ENCODE measurements at places on chromosomes 13 and 19. TPM values are rescaled to one million over a fixed set of nuclear protein-coding genes. Genes with fewer than 3 reads are reported as not detected.

GRCh38 chr19:30225676-30226463, 146.3 kb upstream of the ZNF536 start:
- no peak for DNase-seq

- DNase-seq = no peak
These were observed 22.6 kb downstream of the CARS2 start for GRCh38 chr13:110683203-110683883.

DNA sequence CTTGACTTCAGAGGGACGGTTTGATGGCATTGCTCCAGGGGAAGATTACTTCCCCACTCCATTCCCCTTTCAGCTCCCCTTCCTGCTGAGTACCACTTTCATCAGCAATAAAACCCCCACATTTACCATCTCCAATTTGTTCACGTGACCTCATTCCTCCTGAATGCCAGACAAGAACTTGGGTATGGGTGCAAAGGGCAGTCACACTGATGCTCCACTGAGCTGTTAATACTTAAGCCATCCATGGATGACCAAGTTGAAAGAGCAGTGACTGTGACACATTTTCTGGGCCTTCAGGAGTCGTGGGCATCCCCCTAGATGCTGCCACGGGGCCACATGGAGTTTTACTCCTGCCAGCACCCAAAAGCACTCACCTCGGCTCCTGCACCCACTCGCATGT, 93.1 kb downstream of the STOML3 start:
- no peak for DNase-seq

ZNF304 gene
- 13.6 TPM for total RNA-seq

DLEU7 gene
- total RNA-seq = 0.66 TPM

- DNase-seq = no peak
These were observed 330.1 kb downstream of the DLEU7 start for GRCh38 chr13:50513300-50513877.

DNA sequence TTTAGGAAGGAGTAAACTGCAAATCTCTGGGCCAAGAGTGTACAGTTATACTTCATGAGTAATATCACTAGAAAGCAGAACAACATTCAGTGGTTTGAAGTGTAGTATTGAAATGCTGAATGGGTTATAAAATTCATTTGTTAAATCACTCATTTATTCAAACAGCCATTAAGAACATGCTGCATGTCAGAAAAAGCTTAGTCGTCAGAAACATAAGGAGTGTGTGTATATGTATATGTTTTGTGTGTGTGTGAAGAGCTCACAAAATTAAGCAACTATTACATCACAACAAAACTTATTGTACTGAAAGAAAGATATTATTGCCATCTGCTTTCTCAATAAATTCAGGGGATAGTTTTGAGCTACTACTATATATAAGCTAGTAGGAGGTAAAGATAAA, 165.4 kb upstream of the PCDH9 start:
- DNase-seq = no peak

RHPN2 gene
- total RNA-seq = 55.3 TPM

DNA sequence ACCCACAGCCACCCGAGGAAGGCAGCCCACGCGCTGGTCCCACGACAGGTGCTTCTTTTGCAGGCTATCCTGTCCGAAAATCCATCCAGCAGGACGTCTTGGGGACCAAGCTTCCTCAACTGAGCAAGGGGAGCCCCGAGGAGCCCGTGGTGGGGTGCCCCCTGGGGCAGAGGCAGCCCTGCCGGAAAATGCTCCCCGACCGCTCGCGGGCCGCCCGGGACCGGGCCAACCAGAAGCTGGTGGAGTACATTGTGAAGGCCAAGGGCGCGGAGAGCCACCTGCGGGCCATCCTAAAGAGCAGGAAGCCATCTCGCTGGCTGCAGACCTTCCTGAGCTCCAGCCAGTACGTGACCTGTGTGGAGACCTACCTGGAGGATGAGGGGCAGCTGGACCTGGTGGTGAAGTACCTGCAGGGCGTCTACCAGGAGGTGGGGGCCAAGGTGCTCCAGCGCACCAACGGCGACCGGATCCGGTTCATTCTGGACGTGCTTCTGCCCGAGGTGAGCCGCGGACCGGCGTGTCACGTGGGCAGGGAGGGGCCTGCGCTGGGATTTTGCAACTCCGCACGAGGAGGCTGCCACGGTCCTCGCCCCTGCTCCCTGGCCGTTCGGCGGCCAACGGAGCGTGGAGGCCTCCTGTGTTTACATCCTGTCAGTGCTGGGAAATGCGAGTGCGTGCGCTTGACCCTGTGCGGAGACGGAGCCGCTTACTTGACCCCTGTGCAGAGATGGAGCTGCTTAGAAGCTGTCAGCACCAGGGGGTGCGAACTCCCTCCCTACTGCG, 12.9 kb upstream of the NDUFS7 start:
- DNase-seq = no peak

DNA sequence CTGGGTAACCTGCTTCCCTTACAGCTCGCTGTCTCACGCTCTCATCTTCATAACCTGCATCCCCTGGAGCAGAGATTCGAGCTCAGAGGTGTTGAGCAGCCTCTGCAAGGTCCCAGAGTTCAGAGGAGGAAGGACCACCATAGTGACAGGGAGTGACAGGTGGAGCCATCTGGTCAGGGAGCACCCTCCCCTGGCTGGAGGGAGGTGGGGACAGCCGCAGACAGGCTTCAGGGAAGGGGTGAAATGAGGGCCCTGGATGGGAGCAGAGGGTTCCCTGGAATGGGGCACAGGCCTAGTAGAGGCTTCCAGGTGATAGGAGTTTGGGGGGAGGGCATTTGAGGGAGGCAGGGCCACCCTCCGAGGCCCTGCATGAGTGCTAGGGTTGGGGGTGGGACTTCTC, 82.1 kb downstream of the ZNF429 start:
- no peak for DNase-seq

ZNF835 gene
- total RNA-seq = 7.0 TPM

GRCh38 chr13:38180670-38181069, 169.0 kb upstream of the UFM1 start:
- no peak for DNase-seq

DNA sequence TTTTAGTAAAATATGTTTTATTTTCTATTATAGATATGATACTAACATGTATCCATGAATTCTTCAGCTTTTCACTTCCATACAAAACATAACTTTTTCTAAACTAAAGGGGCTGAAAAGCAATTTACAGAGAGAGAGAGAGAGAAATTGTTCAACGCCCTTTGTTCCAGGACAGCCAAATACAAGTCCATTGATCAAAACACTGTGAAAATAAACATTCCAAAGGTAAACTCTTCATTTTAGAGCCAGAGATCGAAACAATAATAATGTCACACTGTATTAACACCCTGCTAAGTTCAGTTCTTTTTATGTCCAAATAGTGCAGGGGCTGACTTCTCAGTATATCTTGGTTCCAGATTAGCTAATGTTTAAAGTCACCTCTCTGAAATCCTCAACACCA, 516.2 kb upstream of the ATXN8OS start:
- DNase-seq = no peak

DNA sequence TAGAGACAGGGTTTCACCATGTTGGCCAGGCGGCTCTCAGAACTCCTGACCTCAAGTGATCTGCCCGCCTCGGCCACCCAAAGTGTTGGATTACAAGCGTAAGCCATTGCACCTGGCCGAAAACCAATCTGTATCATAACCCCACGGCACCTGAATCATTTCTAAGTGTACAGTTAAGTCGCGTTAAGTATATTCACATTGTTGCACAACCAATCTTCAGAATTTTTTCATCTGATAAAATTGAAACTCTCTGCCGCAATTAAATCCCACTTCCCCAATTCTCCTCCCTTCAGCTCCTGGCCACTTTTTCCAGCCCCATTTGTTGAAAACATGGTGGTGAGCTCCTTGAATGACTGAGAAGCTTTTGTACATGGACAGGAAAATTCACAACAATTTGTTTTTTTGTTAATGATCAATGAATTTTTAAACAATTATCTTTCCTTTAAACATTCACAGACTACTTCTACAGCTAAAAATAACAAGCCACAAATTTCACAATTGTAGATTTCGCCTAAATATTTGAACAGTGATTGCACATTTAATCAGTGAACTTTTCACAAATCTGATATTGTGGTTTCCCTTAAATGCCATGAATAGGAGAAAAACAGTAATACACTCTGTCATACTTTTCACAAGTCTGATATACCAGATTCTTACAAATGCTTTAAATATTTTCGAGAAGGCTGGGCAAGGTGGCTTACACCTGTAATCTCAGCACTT, 13.8 kb downstream of the FGF21 start:
- DNase-seq = no peak

- DNase-seq = no peak
These were observed 214.6 kb downstream of the RBM26 start for GRCh38 chr13:79191501-79191900.

ZNF91 gene
- total RNA-seq = 106 TPM

- no peak for DNase-seq
These were observed 16.1 kb downstream of the PCDH8 start for GRCh38 chr13:52832313-52832712.

DNA sequence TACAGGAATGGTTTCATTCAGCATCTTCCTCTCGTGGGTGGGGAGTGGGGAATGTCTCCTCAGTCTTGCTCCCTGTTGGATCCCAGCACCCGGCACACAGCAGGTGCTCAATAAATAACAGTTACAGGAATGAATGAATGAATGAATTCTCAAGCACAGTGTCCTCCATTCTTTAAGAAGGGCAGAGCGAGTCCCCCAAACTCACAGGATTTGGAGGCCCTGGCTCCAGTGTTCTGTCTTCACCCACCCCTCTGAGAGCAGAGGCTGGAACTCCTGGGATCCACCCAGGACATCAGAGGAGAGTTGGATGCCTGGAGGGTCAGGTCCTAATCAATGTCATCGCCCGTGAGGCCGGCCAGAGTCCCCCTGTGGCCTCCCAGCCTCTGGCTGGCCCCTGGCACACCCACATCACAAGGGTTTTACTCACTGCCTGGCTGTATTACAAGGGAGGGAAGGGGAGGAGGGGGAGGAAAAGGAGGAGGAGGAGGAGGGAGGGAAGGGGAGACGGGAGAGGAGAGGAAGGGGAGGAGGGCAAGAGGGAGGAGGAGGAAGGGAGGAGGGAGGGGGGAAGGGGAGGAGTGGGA, 8.7 kb upstream of the CREB3L3 start:
- DNase-seq = no peak

DNA sequence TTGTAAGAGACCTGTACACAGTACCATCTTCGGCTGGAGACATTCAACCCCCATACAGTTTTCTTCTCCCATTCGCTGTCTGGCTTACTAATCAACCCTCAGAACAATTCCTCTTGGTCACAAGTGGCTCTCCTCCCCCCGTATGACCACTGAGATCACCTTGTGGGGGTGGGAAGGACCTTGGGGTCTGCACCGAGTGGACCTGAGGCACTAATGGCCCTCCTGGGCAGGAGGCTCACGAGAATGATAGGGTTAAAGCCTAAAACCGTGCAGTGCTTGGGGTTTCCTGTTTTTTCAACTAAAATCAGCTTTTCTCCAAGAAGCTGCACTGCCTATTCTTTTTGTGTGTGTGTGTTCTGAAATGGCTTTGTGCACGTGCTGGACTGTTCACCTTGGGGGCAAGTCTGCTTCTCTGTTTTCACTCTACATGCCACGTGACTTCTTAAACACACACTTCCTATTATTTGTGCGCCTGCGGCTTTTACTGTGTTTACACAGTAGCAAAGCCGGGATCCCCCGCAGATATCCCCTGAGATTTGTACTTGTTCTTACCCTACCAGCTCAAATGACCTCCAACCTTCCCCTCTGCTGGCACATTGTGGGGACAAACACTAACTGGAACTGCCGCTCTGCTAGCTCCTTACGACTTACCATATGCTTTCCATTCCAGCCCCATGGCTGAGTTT, 12.3 kb downstream of the RBM26 start:
- DNase-seq = no peak

GRCh38 chr13:24540236-24541126, 27.9 kb upstream of the PARP4 start:
- DNase-seq = no peak

DNA sequence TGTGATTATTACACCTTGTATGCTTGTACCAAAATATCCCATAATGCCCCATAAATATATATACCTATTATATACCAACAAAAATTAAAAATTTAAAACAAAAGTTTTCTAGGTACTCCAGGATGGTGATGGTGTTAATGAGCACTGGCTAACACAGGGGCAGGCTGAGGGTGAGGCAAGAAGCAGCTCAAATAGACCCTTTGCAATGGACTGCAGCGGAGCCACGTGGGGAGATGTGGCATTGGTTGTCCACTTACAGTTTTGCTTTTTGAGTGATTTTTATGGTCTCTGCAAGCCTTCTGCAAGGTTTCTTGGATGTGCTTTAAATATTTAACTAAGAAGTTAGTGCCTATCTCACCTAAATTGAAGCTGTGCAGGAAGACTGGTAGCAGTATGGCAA, 132.9 kb downstream of the RAP2A start:
- no peak for DNase-seq

CGB8 gene
- not detected for total RNA-seq

GRCh38 chr19:38072776-38073750, 151.0 kb downstream of the DPF1 start:
- DNase-seq = no peak

GRCh38 chr19:19742773-19743172, 9.9 kb upstream of the ZNF14 start:
- DNase-seq = no peak

- DNase-seq = no peak
These were observed 767.9 kb downstream of the PCDH9 start for GRCh38 chr13:66462187-66462586.

DNA sequence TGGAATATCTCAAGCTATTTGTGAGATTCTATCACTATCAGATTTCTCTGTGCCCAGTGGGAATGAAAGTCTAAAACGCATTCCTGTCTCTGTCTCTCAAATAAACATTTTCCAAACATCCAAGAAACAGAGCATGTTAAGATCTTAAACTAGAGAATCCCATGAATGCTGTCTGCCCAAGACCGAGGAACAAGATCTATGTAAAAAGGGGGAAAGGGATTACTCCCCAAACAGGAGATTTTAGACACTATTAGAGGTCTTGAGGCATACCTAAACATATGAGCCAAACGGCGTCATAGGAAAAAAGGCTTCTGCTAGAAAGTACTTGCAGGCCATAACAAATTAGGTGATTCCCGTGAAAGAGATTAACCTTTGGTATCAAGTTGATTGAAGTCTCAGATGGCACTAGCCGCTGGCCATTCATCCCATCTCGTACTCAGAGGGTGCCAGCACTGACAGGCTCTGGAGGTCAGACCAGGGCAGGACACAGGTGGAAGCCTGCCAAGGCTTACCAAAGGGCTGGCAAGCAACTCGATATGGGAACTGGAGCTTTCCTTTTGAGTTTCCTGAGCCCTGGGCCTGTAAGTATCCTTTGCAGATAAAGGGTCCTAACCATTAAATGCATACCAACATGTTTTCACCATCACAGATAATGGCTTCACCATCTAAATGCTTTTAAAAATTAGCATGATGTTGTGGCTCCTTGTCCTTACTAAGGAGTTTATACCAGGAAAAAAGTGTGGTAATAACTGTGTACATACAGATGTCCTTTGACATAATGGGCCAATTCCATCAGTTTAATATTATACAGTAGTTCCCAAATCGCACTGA, 225.2 kb downstream of the FOXO1 start:
- DNase-seq = peak; percentile 66

PNPLA6 gene
- total RNA-seq = 56.4 TPM

GRCh38 chr13:92255526-92255925, 857.1 kb downstream of the GPC5 start:
- DNase-seq = no peak
